Panc1 (cell line): ENCODE measurements at places on chromosomes 1 and 21.

- H3K4me3 ChIP-seq: no peak overlapping the region
- 0 out of 2 replicates have a peak, but pooled peaks cover 2% of the 10 kb centered on the region for H3K4me1 ChIP-seq
- no peaks in the 10 kb centered on the region for H3K27me3 ChIP-seq
These were observed 88.9 kb upstream of the WLS start for GRCh38 chr1:68321084-68321685.

DNA sequence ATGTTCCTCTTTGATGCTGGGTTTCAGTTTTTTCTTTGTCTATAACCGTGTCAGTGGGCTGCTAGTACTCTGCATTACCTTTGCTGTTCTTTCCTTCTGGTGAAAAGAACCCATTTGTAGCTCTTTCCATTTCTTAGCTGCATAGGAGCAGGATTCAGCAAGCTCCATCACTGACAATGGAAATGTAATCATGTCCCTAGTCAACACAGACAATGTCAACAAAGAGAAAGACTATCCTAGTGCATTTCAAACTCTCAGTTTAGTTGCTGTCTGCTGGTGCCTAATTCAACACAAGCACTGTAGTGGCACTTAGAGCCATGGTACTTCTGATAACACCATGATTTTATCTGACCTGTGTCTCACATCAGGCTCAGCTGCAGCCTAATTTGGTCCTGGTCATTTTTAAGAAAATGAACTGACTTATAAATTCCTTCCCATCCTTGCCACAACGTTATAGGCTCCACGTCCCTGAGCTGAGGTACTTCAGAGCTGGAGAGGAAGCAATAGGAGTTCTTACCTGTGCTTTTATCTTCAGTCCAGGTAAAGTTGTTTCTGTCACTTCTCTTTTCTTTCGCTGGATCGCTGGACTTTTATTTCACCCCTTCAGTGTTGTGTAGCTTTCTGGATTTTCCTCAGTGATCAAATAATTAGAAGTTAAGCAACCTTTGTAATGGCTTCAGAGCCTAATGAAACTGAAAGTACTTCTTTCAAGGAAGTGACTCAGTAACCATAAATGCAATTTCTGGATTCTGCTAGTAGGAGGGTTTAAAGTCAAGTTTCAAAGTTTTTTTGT lies at the start of gene GBP3:
GBP3 (minus strand) TSS at position 700 of the 793 bp plus-strand sequence. CDS start 2,145 bp downstream, outside the sequence.
- peak within 1 kb of the TSS; percentile 32 for H3K27ac ChIP-seq
- H3K36me3 ChIP-seq: no peaks in the 10 kb centered on the region
- DNase-seq: peak; percentile 54
- peak within 1 kb of the TSS; percentile 29 for H3K4me3 ChIP-seq
- H3K4me1 ChIP-seq: no peaks in the 10 kb centered on the region

DNA sequence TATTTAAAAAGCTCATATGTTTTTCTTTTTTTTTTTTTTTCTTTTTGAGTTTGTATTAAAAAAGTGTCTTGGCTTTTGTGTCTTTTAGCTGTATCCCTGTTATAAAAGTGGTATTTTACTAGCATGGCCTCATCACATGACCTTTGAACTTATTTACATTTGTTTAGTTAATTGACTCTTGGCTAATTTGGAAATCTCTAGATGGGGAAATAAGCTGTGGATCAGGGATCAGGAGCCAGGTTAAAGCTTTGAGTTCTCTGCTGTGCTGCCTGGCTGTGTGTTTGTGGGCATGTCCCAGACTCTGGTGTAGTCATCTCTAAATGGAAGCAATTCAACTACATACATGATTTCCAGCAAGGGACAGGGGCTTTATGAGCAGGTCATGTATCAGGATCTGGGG lies 56.5 kb downstream of the HHAT start:
- H3K4me1 ChIP-seq: no peaks in the 10 kb centered on the region
- no peaks in the 10 kb centered on the region for H3K36me3 ChIP-seq
- DNase-seq: no peak
- H3K4me3 ChIP-seq: no peak overlapping the region
- no peaks in the 10 kb centered on the region for H3K27me3 ChIP-seq

DNA sequence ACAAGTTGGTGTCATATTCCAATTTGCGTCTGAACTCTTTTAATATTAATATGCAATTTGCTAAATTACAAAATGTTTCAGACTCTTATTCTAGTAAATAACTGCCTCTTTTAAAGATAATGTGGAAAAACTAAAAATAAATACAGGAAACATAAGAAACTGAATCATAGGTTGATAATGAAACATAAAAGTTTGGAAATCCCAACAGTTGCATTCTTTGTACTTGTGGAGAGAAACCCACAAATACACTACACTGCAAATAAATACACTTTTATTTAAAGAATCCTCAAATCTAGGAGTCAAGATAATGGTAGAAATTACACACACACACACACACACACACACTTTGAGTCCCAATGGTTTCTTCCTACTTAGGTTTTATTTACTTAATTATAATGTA lies 5.2 kb downstream of the BRINP3 start:
- no peaks in the 10 kb centered on the region for H3K36me3 ChIP-seq
- no peak overlapping the region for H3K27ac ChIP-seq
- DNase-seq: no peak
- no peak overlapping the region for H3K4me3 ChIP-seq
- peaks cover 4% of the 10 kb centered on the region for H3K4me1 ChIP-seq
